ENCODE measurements at places on chromosomes 3 and 15.
A peak's percentile ranks its signal among the peaks of the same experiment; 100 is the strongest.

DNA sequence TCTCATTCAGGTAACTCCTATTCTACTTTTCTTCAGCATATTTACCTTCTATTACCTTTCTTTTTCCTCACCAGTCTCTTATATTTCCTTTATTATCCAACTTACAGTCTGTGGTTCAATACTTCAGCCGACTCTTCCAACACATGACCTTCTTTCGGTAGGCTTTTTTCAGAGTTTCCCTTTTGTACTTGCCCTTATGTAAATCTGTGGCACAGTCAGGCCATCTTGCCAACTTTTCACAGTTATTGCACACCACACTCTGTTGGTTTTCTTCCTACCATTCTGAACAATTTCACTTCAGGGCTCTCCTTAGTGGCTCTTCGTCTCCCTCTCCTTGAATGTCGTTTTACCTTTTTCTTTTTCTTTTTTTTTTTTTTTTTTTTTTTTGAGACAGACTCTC is 427.8 kb downstream of the LPP start:
- no peak for DNase-seq

- peak; percentile 12 for DNase-seq
These were observed 25.9 kb downstream of the ACP3 start for GRCh38 chr3:132343018-132343612.

- DNase-seq = no peak
These were observed 133.7 kb downstream of the VGLL4 start for GRCh38 chr3:11510001-11510340.

DNA sequence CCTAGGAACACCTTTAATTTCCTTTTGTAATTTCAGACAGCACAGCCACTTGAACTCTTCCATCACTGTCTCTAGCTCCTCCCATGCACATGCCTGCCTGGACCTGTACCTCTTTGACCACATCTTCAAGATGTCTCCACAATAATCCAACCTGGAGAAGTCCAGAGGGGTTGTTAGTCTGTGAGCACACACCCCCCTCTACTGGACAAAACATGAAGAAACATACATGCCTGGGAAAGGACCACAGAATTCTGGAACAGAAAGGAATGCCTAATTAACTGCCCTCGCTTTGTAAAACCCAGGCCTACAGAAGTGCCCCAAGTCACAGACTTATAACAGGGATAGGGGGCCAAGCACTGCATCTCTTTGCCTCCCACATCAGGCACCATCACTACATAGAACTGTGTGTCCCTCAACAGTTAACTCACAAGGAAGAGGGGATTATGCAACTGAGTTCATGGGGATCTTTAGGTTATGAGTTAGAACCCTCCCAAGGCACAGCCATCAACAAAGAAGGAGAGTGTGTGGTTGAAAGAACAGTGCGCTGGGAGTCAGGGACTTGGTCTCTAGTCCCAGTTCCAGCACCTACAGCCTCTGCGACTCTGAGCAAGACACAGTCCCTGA is 61.7 kb downstream of the FMN1 start:
- DNase-seq = no peak

DNA sequence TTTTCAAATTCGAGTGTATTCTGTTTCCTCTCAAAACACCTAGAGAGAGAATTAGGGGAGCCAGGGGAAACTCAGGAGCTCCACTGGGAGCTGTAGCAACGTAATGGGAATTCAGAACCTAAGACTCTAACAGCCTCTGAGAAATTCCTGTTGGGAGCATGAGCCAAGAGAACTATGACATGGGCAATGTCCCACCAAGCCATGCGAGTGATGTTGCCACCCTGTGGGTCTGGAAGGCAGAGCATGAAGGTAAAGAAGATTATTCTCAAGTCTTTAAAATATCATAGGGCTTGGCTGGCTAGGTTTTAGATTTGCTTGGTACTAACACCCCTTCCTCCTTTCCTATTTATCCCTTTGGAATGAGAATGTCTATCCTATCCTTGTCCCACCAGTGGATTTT is 392.6 kb upstream of the ADAMTS9 start:
- DNase-seq = no peak

DNA sequence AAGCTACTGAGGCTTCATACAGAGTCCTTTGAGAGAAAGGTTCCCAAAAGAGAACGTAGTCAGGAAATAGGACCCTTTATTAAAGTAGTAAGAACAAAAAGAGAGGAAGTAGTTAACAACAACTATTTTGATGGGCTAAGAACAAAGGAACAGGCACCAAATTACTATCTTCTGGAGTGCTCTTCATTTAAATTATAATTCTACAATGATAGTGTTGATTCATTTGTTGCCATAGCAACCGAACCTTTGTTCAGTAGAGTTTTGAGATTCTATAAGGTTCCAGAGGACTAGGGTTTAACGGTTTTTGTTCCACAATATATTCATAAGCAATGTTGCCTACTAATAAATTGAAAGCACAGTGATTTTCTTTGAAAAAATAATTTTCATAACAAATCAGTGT is 78.8 kb downstream of the CMSS1 start:
- peak; percentile 34 for DNase-seq
